ENCODE measurements at places on chromosomes 7 and 10.

DNA sequence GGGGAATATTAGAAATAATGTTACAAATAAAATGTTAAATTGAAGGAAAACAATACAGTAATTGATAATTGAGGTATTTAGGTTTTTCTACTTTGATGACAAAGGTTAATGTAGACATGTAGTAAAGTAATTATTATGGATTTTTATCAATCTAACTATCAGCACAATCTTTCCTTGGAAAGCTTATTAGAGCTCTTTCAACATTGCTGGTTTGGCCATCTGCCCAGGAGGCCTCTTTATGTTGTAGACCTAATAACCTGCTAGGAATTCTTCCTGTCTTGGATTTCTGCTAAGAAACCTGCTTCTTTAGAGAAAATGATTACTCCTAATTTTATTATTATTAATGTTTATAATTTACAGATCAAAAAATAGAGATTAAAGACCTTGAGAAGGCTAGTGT is 78.9 kb downstream of the CHRM2 start:
- DNase-seq = no peak

- no peak for DNase-seq
Measured at GRCh38 chr10:11183015-11183414, 165.3 kb downstream of the CELF2 start.

DNA sequence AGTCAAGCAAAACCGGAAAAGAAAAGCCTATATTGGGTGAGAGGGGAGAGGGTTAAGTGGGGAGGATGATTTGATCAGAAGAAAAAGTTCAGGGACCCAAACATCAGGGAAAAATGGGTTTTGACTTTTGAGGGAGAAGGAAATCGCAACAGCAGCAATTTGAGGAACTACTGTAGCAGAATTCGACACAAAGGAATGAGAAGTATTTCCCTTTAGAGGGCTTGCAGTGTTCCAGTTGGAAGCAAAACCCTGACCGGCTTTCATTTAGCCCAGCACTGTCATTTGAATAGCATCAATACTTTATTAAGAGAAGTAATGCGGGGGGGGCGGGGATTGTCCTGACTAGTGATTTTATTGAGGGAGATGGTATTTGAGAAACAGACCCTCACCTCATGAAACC is 37.2 kb upstream of the GATA3 start:
- DNase-seq = no peak

DNA sequence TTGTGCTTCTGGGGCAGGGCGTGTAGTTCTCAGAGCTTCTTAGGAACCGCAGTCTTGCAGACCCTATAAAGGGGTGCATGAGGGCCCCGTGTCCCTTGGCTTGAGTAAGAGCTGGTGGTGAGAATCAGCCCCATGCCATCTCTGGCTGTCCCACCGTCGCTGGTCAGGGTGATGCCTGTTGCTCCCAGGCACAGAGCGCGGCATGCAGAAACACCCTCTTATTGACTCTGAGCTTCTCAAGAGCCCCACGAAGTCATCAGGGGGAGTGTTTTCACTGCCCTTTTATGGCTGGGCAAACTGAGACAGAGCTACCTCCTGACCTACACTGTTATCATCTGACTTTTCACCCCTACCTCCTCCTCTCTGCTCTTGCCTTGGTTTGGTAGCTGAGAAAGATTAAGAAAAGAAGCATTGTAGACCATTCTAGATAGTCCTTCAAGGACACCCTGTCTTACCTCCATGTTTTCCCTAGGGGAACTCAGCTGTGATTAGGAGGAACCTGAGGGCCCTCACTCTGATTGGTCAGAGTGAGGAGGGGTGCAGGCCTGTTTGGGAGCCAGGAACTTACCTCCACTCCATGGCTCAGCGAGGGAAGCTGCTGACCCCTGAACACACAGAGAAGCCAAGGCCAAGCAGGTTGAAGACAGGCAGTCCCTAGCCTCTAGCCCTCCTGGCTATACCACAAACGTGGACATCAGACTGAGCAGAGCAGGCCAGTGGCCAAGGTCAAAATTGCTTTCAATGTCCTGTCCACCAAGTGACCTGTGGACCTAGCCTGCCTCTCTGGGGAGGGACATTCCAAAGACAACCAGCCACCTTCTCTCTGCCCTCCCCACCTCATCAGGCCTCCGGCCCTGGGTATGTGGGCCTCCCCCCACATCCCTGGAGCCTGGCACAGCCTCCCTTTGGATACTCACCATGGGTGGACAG is 17.6 kb downstream of the UNC5B start:
- no peak for DNase-seq

DNA sequence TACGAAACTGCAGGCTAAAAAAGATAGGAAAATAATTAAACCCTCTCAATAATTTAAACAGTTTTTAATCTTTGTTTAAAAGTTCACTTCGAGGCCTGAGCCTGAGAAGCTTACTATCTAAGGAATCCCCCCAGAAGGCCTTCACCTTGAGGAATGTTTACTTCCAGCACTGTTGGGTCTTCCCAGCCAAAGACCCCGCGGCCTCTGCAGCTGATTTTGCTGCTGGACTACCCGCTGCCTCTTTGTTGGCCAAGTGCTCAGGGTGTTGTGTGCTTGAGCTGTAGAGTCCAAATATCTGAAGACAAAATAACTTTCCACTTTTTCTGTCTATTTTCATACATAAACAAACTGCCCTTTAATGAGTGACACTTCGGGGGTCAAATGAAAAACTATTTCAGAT is 292.7 kb downstream of the GLRX3 start:
- DNase-seq = no peak

- DNase-seq = no peak
Measured at GRCh38 chr10:87760195-87760905, 57.7 kb downstream of the ATAD1 start.

- DNase-seq = no peak
Measured at GRCh38 chr7:121339082-121339481, 10.3 kb downstream of the WNT16 start.

- DNase-seq = no peak
Measured at GRCh38 chr7:135942614-135943013, 34.5 kb downstream of the MTPN start.

DNA sequence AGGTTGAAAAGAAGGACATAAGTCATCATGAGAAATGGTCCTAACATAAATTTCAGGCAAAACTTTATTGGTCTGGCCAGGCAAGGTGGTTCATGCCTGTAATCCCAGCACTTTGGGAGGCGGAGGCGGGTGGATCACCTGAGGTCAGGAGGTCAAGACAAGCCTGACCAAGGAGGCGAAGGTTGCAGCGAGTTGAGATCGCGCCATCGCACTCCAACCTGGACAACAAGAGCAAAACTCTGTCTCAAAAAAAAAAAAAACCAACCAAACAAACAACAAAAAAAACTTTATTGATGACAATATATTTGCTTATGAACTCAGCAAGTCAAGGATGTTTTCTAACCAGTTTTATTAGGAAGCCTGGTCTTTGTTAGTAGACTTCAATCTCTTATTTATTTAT is 54.6 kb upstream of the ARHGAP21 start:
- DNase-seq = no peak

DNA sequence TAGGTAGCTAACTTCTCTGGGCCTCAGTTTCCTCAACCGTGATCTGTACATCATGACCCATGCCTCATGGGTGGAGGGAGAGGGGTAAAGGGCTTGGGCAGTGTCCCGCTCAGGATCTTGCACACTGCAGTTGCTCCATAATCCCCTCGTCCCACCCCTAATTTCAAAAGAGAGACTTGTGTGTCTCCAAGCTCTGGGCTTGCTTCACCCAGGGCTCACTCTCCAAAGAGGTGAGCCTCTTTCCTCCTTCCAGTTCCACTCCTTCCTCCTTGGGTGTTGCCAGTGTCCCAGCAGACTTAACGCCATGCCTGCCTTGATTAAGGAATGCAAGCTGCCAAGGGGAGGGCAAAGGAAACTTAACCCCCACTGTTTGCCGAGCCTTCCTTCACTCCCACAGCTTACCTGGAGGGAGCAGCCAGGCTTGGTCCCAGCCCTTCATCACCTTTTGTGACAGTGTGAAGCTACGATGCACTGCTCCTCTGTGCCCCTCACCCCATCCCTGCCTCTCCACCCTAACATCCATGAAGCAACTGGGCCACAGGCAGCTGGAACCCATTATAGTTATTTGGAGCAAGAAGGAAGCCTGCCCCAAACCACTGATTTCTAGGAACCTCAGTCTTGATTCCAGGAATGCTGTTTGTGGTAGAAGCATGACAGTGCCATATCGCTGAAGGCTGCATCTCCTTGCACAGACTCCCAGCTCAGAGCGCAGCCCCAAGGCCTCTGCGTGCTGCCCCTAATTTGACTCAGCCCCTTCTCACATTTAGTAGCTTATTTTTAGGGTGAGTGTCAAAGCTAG is 363.3 kb downstream of the TNS3 start:
- DNase-seq = no peak

GRCh38 chr10:23966504-23967051 is 242.4 kb upstream of the KIAA1217 start:
- no peak for DNase-seq

GRCh38 chr10:1377740-1378397 is 321.7 kb downstream of the WDR37 start:
- no peak for DNase-seq

DNA sequence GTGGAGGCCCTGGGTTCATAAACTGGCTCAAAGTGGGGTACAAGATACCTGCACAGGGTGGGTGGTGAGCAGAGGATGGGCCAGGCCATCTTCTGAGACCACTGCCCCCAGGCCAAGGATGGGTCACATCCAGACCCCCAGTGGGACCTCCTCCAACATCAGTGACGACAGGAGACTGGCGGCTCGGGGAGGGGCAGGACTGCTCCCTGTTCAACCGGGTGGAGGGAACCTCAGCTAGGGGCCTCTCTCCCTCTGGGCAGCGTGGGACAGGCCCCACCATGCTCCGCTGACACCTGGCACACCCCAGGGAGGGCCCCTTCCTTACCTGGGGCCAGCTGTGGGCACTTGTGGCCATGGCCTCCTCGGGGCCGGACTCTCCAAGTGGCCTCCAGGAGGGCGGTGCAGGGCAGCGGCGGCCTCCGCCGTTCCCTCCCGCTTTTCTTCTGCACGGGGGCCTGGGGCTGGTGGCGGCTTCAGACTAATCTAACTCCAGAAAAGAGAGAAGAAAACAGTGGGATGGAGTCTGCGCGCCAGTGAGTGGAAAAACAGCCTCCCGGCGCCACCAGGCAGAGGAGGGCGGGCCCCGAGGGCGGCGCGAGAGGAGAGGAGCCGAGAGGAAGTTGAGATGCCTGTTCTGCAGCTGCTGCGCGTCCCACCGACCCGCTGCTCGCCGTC is at the start of gene CALHM2:
Gene CALHM2, minus strand, starts transcription at position 540 of the 675 bp plus-strand sequence. CDS start 2,429 bp downstream, outside the sequence.
- DNase-seq = peak; percentile 20

GRCh38 chr10:103890194-103890658 is 27.8 kb downstream of the STN1 start:
- no peak for DNase-seq

DNA sequence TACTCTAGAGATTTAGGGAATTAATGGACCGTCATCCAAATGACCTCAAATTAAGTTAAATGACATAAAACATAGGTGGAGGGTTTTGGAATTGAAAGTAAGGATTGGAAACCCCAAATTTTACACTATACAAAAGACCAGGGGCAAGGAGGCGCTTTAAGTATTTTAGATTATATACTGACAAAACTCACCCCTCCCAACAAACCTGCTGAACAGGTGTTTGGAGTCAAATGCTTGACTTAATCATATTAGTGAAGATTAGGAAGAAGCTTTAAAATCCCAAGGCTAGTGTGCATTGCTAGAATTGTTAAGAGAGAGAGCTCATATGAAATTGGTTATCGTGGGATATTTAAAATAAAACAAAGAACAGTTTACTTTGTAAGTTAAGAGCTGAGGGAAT is at the start of gene GNGT1:
Gene GNGT1, plus strand, starts transcription at position 301 of the 400 bp plus-strand sequence. CDS start 180 bp downstream, outside the sequence.
- DNase-seq = no peak

GRCh38 chr7:150992051-150992640 is 1.3 kb downstream of the NOS3 start:
- DNase-seq = no peak

DNA sequence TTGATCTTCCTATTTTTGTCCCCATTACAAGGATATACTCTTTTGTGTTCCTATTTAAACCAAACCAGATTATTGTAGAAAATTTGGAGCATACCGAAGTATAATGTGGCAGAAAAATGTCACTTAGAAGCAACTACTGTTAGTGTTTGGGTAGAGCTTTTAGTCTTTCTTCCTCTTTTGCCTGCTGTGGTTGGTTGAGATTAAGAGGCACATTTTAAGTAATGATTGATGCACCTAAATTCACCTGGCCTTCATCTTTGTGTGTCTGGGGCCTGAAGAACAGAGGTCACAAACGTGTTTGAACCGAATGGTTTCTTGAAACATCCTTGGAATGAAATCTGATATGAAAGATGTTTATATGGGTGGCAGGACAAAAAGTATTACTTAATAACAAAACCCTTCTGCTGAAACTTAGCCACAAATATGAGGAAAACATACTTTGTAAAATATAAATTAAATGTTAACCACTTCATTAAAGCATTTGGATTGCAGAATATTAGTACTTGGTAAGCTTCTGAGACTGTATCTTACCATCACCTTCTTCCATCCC is 2.6 kb downstream of the BPGM start:
- no peak for DNase-seq

DNA sequence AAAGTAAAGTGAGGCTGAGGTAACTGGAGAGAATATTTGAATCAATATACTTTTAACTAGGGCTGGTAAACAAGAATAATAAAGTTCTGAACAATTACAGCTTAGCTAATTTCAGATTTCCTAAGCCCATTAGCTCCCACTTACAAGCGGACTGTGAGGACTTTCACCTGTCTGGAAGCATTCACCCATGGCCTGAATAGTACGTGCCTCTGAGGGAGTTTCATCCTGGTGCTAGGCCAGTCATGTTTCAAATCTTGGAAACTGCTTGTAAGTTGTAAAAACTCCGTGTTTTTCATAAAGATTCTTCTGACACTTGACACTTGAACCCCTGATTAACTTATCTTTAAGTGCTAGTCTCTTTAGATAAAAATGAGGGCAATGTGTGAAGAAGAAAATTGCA is 975.2 kb upstream of the GHITM start:
- no peak for DNase-seq

DNA sequence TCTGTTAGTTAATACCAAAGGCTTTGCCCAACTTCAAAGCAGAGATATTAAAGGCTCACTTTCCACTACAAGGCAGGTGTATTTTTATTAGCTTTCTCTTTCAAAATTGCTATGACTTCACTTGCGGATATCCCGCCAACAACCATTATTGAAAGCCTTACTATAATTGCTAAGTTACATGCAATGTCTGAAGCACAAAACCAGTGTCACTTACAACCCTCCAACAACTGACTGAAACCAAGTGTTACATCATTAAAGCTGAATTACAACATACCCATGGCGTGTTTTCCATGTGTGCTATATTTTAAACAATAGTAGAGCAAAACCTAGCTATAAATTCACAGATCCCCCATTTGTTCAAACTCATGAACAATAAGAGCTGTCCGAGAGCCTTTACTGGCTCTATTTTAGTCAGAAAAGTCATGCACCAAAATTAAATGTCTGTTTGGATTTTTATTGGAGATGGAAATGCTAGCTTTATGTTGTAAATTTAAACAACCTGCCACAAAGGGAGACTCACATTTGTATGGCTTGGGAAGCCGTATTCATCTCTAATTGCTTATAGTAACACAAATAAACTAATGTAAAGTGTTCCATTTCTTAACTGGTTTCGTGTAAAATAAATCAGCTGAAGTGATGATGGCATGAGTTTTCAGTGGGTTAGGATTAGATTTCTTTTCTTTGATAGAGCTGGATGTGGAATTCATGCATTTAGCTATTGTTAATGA is 227.1 kb downstream of the AGMO start:
- no peak for DNase-seq
